ENCODE measurements at places on chromosomes 2 and 18.

- DNase-seq: no peak
Measured at GRCh38 chr2:199317646-199318045, 140.1 kb downstream of the SATB2 start.

- DNase-seq: no peak
Measured at GRCh38 chr2:66032226-66032775, 402.6 kb upstream of the MEIS1 start.

GRCh38 chr2:59754011-59754735 lies 799.3 kb downstream of the BCL11A start:
- no peak for DNase-seq

DNA sequence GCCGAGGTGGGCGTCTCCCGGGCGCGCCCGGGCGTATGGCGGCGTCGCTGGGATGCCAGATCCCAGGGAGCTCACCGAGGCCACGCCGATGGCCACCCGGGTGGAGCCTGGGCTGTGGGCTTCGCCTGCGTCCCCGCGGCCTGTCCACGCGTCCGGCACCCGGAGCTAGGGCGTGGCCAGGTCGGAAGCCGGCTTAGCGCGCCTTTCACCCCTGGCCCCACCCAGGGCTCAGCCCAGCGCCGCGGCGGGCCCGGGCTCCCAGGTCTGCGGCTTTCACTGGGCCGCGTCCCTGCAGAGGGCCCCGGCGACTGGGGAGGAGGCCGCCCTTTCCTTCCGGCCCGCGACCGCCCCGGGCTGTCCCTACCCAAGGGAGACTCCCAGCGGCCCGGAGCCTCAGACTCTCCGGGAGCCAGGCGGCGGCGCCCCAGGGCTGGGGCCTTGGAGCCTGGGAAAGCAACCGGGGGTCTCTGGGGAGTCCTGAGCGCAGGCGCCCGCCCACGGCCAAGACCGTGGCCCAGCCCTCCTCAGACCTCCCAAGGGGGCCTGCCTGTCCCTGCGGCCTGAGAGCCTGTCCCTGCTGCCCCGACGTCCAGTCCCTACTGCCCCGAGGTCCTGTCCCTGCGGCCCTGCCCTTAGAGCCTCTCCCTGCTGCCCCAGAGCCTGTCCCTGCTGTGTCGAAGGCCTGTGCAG lies 36.3 kb upstream of the ITM2C start:
- no peak for DNase-seq

GRCh38 chr2:105070010-105070865 lies 32.4 kb downstream of the MRPS9 start:
- DNase-seq: no peak

DNA sequence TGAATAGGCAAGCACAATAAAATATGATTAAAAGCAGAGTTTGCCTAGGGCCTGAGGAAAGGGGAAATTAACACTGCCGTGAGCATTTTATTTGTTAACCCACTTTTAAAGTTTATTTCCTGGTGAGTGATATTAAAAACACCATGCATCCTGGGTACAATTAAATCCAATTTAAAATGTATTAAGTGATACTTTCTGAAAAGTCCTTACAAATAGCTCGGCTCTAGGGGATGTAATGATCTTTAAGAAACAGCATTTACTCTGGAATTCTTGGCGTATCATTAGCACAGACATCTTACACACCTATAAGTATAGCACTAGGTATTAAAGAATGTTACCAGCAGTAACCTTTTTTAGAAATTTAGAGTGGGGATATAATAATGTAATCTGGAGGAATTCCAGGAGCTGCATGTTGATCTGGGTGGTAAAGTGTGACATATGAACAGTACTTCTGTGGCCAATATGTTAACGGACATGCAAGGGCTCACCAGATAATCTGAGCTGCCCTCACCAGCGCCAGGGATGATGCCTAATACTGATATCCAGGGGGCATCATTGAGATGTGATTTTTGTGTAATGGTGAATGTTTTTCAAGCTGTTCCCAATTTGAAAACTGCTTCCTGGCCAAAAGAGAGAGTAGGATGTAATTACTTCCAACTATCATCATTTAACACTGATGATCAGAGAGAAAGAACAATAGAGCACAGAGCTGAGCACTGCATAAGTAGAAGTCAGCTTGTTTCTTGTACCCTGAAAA lies 235.9 kb downstream of the DSEL start:
- DNase-seq: no peak

GRCh38 chr2:7430869-7431641 lies 513.8 kb downstream of the RNF144A start:
- no peak for DNase-seq

DNA sequence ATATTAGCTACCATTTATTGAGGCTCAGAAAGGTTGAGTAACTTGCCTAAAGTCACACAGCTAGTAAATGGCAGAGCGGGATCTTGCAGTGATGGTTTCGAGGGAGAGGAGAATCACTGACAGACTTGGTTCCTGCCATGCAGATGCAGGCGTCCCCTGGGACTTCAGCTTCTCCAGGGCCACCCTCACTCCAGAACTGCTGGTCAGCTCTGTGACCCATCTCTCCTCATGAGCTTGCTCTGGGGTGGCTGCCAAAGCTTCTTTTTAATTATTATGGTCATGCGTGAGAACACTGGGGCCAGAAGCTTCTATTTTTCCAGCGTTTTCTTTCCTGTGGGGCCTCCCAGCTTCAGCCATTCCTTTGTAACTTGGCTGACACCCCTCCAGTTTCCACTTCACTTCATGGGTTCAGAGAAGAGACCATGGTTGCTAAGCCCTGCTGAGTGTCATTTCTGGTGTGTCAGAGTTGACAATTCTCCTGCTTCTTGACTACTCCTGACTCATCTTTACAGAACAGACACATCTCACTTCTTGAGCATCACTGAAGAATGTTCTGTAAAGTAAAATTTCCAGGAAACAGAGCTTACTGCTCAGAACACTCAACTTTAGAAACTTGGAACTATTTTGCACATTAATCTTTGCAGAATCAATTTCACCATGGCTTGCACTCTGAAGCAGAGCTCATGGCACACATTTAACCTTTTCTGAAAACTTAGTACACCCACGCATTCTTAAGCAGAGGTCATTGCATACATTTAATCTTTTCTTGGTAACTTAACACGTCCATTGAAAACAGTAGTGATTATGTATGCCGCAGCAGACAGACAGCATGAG lies 70.4 kb downstream of the IL1R2 start:
- DNase-seq: no peak

- no peak for DNase-seq
Measured at GRCh38 chr2:237922641-237923361, 44.0 kb upstream of the UBE2F start.

DNA sequence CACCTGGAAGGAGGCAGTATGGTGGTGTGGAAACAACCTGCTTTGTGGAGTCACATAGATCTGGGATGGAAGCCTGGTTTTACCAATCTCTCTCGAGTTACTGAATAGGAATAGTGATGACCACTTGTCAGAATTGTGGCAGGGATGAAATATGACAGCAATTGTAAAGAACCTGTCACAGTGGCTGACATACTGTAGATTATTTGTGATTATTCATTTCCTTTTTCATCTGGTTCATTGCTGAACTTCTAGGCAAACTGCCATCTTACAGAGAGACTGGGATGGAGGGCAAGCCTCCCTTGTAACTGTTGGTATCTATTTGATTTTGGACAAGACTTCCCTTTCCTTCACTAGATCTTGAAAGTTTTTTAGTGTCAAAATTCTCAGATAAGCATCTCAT lies 42.0 kb downstream of the FMNL2 start:
- DNase-seq: no peak

DNA sequence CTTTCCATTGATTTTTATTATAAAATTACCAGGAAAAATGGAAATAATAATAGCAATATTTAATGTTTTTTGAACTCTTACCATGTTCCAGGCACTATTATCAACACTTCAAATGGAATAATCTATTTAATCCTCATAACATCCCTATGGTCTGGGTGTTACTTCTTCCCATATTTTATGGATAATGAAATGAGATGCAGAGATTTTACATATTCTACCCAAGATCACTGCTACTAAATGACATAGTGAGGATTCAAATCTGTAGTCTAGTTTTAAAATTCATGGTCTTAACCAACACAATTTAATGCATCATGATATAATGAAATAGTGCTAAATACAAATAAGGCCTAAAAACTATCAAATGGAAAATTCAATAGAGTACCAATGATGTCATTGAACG lies 70.4 kb upstream of the COL3A1 start:
- DNase-seq: no peak

GRCh38 chr18:64119916-64120315 lies 29.0 kb downstream of the LINC00305 start:
- no peak for DNase-seq

DNA sequence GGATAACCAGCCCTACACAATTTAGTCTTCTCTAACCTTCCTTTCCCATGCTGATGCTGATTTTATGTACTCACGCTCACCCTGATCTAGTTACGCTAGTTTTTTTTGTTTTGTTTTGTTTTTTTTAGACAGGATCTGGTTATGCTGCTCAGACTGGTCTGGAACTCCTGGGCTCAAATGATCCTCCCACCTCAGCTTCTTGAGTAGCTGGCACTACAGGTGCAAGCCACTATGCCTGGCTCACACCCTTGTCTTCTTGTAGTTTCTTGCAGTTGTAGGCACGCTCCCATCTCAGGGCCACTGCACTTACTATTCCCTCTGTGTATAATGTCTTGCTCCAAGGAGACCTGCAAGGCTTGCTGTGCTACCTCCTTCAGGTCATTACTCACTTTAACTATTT lies 6.2 kb downstream of the PELI1 start:
- no peak for DNase-seq

- no peak for DNase-seq
Measured at GRCh38 chr18:6294148-6294784, 120.4 kb downstream of the L3MBTL4 start.

- no peak for DNase-seq
Measured at GRCh38 chr2:39991298-39991697, 212.2 kb upstream of the THUMPD2 start.

- no peak for DNase-seq
Measured at GRCh38 chr2:18047896-18048657, 169.6 kb downstream of the KCNS3 start.

GRCh38 chr2:138649571-138649970 lies 130.6 kb downstream of the NXPH2 start:
- DNase-seq: no peak

- no peak for DNase-seq
Measured at GRCh38 chr2:120320318-120320851, 25.6 kb upstream of the INHBB start.

DNA sequence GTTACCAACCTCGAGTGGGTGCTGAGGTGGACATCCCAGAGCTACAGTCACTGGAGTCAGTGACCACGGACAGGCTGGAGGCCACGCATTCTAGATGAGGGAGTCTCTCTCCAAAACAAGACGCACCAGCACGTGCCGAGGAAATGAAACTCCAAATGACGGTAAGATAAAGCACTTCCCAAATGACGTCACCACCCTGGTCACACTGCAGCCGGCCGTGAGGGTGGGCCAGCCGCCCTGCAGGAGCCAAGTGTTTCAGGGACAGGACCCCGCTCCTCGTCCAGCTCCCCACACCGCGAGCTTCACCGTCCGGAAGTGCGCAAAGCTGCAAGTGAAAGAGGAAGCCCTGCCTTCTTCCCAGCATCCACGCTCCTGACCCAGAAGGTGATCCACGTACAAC lies 99.4 kb downstream of the ZNF516 start:
- DNase-seq: no peak

- DNase-seq: no peak
Measured at GRCh38 chr2:191645434-191646162, 32.3 kb upstream of the NABP1 start.

DNA sequence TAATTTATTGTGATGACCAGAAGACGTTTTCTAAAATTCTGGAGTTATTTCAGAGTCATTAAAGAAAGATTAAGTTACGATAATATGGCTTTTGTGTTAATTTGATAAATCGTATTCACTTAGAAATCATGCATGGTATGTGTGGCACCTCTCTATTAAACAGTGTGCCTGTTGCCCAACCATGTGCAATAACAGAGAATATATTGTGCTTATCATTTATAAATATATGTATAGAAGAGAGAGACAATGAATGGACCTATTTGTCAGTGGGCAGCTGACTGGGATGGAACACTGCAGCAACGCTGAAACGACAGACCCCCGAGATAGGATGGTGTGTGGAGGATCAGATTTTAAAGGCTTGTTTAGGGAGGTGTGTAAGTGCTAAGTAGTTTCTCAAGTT lies 172.9 kb downstream of the FMNL2 start:
- no peak for DNase-seq

DNA sequence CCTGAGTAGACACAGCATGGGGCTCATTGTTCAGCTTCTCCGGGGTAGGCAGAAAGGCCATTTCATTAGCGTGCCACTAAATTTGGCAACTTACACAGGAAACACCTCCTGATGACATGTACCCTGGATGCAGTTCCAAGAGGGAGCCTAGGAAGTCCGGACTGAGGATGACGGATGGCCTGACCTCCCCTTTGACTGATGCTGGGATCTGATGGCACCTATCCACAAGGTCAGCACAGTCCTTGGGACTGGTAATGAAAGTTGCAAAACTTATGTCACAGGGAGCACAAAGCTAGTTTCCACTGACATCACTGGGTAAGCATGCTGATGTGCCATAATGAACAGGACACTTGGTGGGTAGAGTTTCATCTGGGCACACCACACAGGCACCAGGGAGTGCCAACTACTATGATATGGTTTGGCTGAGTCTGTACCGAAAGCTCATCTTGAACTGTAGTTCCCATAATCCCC lies 126.7 kb upstream of the ARL4C start:
- no peak for DNase-seq

DNA sequence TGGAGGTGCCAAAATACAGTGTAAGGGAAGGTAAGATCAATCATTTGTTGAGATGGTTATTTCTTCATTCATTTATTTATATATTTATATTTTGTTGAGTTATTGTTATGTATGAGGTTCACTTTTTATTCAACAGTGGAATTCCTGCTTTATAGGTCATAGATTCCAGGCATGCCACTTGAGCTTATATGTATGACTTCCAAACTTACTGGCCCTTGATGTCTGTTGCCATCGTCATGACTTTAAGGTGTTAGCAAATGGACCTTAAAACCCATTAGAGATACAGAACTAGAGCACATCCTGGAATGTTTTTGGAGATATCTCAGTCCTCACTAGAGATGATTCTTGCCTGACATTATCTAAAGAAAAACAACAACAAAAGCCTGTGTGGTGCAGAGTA lies 25.9 kb downstream of the CCDC85A start:
- no peak for DNase-seq

GRCh38 chr2:201327678-201328077 lies 29.5 kb downstream of the FLACC1 start:
- no peak for DNase-seq

GRCh38 chr2:208179028-208179609 lies 10.7 kb downstream of the C2orf80 start:
- no peak for DNase-seq

GRCh38 chr2:240255811-240256703 lies 115.6 kb upstream of the OTOS start:
- DNase-seq: no peak

GRCh38 chr2:6352906-6353515 lies 512.7 kb downstream of the CMPK2 start:
- DNase-seq: no peak

- no peak for DNase-seq
Measured at GRCh38 chr18:22711192-22711685, 221.9 kb upstream of the RBBP8 start.

- DNase-seq: no peak
Measured at GRCh38 chr2:75548036-75548573, 12.6 kb downstream of the EVA1A start.

Measured in stimulated activated CD4-positive, alpha-beta T cell treated with anti-CD3 and anti-CD28 coated beads, Interleukin-12 subunit alpha, Interleukin-12 subunit beta, amount 100 ng/mL, for 24 hours (primary cell).